Foreskin fibroblast (primary cell): ENCODE measurements at places on chromosomes 5 and 9.
A peak's percentile ranks its signal among the peaks of the same experiment; 100 is the strongest.

DNA sequence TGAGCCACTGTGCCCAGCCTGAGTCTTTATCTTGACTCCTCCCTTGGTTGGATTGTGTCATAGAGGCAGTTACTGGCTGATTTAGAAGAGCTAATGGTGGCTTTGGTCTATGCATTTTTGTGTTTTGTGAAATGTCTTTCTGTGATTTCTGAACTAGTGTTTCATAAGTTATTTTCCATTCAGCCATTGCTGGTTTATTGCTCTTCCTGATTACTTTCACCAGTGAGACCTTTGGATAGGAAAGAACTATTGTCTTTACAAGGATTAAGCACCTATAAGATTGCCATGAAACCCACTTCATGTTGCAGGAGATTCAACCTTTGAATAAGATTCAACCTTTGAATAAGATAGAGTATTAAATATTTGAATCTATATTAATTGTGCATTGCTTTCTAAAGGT is 8.7 kb upstream of the HAPLN1 start:
- DNase-seq, result no peak

GRCh38 chr9:138045541-138046490 is 168.2 kb downstream of the CACNA1B start:
- no peak for DNase-seq

GRCh38 chr5:53463909-53464621 is 16.4 kb upstream of the FST start:
- peak; percentile 43 for DNase-seq

- DNase-seq, result peak; percentile 83
Observed at GRCh38 chr5:126414874-126415502, 8.2 kb upstream of the GRAMD2B start.

- peak; percentile 64 for DNase-seq
Observed at GRCh38 chr9:128372188-128372641, 1.0 kb downstream of the URM1 start.

- peak; percentile 42 for DNase-seq
Observed at GRCh38 chr9:136996361-136997292, at the start of gene CLIC3. Gene CLIC3, minus strand, starts transcription at chr9:136996568. Its CDS starts 25 bp downstream, at chr9:136996543.

DNA sequence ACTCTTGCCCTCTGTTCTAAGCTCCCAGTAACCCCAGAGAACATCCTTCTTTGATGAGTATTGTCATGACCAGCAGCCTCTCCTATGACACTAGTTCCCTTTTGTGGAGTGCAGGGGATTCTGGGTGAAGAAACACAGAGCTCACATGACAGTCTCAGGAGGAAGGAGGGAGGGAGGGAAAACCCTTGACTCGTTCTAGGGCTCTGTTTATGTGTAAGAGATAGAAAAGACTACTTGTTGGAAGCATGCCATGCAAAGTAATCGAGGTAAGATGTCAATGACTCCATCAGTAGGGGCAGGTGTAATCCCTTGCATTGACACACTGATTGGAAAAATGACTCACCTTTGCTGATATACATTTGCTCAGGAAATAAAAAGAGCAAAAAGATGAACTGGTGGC is 190.2 kb upstream of the ELL2 start:
- no peak for DNase-seq

GRCh38 chr9:120531683-120532300 is 48.2 kb downstream of the CDK5RAP2 start:
- DNase-seq, result no peak

- no peak for DNase-seq
Observed at GRCh38 chr5:133409210-133409674, 203.1 kb downstream of the FSTL4 start.

DNA sequence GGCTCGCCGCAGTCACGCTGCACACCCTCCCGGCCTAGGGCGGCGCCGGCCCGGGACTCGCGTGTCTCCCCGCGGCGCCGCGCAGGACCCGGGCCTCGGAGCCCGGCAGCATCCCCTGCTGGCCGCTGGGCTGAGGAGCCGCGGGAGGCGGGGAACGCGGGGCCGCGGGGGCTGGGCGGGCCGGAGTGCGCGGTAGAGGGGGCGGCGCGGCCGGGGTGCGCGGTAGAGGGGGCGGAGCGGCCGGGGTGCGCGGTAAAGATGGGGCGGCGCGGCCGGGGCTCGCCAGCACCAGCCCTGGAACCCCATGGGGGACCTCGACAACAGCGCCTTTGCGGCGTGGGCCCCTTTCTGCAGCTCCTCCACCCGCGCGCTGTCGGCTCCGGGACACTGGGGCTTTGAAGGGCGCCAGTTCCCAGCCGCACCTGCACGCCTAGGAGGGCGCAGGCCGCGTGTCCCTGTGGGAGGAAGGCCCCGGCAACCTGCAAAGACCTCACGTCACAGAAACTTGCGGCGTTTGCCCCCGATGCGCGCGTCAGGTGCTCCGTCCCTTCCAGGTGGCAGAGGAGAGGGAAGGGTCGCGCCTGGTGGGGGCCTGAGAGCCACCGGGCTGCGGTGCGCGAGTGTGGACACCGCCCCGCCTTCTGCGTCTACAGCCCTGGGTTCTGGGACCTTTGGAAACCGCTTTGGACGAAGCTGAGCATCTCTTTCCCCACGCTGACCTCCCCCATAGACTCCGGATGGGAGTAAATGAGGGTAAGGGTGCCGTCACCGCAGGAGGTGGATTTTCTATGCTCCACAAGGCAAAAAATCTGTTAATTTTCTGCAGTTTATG is 49.6 kb downstream of the NSUN2 start:
- DNase-seq, result peak; percentile 14

- DNase-seq, result no peak
Observed at GRCh38 chr5:113043491-113043931, 66.9 kb downstream of the DCP2 start.

DNA sequence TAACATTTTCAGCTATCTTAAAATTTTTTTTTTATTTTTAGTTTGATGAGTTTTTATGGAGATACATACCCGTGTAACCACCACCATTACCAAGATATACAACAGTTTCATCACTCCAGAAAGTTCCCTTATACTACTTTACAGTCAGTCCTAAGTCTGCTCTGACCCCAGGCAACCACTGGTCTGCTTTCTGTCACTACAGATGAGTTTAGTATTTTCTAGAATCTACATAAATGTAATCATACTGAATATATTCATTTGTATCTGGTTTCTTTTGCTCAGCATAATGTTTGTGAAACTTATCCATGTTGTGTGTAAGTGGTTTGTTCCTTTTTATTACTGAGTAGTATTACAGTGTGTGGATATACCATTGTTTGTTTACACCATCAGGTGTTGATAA is 127.8 kb downstream of the GAS1 start:
- no peak for DNase-seq

DNA sequence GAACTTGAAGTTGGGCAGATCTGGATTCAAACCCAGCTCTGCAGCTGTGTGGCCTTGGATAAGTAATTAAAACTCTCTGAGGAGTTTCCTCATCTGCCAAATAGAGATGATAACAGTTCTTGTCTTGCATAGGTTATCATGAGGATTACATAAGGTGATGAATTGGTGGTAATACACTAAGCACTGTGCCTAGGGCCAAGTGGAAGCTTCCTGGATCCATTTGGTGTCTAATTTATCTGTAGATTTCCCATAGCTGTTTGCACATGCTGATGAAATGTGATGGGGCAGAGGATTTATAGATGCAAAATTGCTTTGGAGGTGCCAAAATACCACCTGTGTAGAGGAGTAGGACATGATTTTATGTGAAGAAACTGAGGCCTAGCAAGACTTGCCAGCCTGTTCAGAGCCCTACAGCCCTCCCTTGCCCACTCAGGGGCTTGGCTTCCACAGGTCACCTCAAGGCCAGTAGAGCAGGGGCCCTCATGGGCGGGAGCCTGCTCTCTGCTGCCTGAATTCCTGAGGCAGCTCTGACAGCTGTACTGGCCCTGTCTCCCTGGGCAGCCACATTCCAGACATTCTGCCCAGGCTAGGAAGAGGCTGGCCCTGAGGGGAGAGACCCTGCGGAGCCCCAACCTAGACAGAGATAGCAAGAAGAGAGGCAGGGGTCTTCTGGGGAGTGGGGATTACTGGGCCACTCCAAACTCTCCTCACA is 5.9 kb upstream of the FAT2 start:
- no peak for DNase-seq

DNA sequence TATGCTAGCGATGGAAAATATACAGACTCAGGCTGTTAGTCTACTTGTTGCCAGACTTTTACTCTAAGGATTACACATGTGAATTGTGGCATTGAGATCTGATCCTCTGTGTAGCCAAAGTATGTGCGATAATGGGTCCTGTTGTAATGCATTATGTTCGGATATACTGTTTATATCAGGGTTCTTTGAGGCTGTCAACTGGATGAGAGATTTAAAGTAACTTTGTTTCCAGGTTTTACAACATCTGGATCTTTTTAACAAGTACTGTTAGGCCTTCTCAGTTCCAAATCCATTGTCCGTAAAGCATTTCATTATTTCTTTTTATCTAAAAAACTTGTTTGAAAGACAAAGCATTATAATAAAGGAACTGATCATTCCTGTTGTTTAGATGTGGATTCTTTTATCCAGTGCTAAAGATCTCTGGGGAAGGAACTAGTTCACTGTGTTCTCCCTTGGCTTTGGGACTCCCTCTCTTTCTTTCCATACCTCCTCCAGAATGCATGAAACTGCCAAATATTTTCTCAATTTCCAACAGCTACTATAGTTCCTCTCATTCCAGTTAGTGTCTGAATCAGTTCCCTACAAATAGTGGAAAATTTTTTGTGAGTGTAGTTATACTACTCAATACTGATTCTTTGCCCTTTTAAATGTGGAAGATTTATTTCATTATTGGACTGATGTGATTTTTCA is 68.8 kb downstream of the HACD4 start:
- DNase-seq, result no peak

GRCh38 chr5:40240111-40240510 is 439.6 kb upstream of the PTGER4 start:
- DNase-seq, result peak; percentile 59

DNA sequence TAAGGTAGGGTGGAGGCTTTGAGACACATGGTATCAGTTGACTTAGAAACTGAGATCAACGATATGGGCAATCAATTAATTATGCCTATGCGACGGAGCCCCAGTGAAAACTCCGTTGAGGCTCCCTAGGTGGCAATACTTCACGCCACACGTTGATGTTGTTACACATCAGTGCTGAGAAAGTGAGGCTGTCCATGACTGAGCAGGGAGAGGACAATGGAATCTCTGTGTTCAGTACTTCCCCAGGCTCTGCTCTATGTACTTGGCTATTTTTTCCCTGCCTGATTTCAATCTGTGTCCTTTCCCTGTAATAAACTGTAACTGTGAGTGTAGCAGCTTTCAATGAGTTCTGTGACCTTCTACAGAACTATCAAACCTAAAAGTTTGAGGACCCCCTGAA is 211.7 kb downstream of the SNCAIP start:
- DNase-seq, result no peak

GRCh38 chr5:67934976-67935375 is 280.6 kb upstream of the PIK3R1 start:
- no peak for DNase-seq

DNA sequence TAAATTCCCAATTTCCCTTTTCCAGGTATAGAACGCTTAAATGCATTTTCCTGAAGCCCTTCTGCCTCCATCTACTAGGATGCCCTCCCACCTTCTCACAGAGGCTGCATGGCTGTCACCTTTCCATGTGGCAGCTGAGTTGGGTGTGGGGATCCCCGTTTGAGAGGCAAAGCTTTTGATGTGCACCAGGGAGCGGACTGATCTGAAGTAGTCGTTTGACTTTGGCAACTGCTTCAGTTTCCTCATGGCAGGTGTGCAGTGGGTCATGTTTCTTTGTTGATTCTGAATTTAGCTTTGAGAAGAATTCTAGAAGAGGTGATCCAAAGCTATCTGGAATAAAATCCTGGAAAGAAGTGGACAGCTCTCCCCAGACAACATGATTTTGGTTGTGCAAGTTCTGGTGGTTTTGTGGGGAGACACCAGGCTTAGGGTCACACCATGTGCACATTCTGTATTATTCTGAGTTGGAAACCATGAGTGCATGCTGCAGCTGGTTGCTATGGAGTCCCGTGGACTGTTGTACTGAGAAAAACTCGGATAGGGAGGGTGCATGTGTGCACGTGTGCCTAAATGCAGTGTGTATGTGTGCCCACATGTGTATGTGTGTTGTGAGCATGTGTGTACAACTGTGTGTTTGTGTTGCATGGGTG is 63.5 kb downstream of the GADD45G start:
- DNase-seq, result no peak
